Inflammatory macrophage treated with lipopolysaccharide for 1 hour (primary cell): ENCODE measurements at places on chromosomes 12 and 14.

DNA sequence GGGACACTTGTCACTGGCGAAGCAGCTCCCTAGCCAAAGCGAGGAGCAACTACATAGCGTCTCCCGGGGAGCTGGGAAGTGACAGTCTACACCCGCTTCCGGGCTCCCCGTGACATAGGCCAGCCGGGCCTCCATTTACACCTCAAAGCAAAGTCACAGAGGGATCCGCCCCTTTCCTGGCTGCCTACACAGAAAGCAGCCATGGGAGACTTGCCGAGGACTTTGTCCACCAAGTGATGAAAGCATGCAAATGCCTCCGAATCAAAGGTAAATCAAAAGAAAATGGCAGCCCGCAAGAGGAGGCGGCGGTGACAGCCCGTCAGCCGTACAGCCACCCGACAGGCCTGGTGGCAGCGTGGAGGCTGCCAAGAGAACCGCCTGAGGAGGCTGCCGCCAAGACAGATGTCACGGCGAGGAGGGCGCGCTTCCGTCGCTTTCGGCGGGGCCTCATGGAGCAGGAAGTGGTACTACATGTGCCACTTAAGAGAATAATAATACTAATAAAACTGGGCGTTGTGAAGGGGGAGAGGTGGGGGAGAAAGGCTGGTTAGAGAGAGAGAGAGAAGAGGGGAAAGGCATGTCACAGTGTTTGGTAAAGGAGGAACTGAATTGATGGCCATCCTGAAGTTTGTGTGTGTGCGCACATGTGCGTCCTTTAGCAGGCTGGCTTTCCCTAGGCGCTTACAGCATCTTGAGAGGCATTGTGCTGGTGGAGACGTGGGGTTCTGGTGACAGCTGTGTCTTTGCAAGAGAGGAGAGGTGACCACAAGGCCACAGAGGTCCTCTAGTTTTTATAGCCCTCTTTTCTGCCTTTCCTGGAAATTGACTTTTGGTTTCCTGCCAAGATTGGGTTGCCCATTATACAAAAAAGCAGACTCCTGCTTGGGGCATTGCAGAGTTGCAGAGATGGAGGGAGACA is 661.7 kb downstream of the VRK1 start:
- DNase-seq, result no peak

DNA sequence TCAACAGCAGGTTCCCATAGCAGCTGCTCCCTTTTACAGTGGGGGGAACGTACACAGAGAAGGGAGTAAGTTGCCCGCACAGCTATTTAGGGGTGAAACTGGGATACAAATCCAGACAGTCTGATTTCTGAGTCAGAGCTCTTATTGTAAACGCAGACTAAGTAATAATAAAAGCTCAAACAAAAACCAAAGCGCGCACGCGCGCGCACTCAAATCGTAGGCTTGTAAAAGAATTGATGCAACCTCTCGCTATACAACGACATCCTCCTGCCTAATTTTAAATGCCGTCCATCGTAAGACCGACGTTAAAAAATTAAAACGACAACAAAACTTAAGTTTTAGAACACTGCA is 747 bp upstream of the DACT1 start:
- DNase-seq, result peak; percentile 13

DNA sequence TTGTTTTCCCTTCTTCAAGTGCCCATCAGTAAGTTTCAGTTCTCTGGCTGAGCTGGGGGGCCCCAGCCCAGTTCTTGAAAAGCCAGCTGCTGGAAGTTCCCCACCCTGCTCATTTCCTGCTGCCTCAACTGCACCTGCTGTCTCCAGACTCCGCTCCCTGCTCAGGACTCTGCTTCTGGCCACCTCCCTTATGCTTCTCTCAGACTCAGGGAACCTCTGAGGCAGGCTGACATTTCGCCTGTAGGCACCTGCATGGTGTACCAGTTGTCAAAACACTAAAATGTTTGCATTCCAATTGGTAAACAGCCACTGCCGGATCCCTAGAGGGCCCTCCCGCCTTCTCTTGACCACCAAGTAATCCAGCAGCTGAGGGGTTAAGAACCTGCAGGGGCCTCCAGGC is 136.5 kb upstream of the VRK1 start:
- DNase-seq, result no peak

DNA sequence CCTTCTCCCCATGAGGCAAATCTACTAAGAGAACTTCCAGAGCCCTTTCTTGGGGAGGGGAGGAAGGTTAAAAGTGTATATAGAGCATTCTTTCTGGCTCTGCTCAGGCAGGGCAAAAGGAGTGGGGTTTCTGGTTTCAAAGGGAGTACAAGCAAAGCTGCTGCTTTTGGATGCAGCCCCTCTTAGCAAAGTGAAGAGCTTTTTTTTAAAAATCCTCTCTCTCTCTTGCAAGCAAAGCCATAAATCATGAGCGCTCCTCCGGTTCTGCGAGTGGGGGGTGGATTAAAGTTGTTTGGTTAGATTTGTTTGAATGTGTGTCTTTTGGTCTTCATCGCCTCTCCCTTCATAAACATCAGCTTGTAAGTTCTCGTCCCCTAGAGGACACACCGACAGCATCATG is 546.6 kb upstream of the TBX3 start:
- DNase-seq, result no peak

DNA sequence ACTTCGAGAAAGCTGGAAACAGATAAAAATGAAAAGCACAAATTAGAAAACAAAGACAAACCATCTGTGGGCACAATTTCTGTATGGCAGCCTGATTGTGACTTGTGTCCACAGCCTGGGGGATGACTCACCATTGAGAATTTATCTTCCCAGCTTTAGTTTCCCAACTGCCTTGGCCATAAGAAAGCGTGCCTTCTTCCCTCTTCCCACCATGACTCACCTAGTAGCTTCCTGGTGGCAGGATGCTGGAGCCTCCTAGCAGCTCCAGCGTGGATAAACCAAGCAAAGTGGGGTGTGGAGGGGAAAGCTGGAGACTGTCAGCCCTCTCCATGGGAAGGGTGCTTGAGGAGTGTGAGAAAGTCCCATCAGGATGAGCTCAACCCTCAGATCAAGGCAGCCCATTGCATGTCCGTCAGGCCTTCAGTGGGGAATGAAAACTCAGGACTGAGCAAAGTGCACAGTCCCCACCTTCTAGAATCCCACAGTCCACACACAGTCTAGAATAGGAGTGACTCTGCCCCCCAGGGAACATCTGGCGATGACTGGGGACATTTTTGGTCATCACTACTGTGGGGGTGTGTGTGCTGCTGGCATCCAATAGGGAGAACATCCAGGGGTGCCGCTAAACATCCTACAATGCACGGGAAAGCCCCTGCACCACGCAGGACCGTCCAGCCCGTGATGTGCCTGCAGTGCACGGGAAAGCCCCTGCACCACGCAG is 22.4 kb upstream of the SERPINA6 start:
- peak; percentile 81 for DNase-seq

- DNase-seq, result no peak
Measured at GRCh38 chr14:73684627-73685026, 29.6 kb downstream of the PNMA1 start.

GRCh38 chr14:91311284-91311662 is 66.8 kb upstream of the GPR68 start:
- peak; percentile 31 for DNase-seq

DNA sequence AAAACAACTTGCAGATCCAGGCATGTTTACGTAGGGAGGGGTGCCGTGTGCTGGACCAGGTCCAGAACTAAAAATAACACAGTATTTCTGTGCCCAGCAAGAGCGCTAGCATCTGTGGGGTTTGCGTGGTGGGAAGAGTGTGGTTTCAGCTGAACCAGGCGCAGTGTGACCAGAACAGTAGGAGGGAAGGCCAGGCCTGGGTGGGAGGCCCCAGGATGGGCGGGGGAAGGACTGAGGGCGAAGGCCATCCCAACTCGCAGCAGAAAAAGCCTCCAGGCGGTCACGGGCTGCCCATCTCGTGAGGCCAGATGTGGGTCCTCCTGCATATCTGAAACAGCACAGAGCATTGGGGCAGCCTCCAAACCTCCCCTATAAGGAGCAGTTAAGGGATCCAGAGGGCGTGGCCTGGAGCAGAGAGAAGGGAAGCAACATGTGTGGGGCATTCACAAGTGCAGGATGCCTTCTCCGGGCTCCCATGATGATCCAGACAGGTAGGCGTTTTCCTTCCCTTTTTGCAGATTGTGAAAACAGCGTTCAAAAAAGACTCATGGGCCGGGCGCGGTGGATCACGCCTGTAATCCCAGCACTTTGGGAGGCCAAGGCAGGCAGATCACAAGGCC is 17.8 kb upstream of the CD9 start:
- peak; percentile 98 for DNase-seq

- DNase-seq, result no peak
Measured at GRCh38 chr12:3944620-3945019, 71.4 kb upstream of the PARP11 start.

GRCh38 chr12:116434155-116435011 is 124.8 kb upstream of the MAP1LC3B2 start:
- peak; percentile 89 for DNase-seq

- DNase-seq, result no peak
Measured at GRCh38 chr12:69240631-69240995, 1.2 kb downstream of the CPSF6 start.

DNA sequence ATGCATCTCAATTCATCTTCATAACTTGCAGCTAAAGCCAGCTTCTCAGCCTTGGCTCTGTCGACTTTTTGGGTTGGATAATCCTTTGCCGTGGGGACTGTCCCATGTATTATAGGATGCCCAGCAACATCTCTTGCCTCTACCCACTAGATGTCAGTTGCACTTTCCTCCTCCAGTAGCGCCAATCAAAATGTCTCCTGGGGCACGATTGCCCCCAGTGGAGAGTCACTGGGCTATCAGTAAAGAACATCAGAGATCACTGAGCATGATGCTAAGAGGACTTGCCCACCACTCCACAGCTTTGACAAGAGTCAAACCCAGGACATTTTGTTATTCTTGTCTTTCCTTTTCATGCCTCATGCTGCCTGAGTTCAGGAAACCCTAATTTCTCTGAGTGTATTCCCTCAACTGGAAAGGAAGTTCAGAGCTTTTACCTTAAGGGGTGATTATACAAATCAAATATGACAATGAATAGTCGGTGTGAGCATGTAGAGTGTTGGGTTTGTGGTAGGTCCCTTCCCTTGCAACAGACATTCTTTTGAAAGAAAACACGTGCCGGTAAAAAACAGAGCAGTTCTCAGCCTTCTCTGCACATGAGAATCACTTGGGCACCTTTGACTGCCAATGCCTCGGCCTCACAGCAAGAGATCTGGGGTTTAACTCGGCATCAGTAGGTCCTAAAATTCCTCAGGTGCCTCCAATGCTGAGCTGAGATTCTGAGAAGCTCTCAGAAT is 980.6 kb downstream of the VRK1 start:
- no peak for DNase-seq

DNA sequence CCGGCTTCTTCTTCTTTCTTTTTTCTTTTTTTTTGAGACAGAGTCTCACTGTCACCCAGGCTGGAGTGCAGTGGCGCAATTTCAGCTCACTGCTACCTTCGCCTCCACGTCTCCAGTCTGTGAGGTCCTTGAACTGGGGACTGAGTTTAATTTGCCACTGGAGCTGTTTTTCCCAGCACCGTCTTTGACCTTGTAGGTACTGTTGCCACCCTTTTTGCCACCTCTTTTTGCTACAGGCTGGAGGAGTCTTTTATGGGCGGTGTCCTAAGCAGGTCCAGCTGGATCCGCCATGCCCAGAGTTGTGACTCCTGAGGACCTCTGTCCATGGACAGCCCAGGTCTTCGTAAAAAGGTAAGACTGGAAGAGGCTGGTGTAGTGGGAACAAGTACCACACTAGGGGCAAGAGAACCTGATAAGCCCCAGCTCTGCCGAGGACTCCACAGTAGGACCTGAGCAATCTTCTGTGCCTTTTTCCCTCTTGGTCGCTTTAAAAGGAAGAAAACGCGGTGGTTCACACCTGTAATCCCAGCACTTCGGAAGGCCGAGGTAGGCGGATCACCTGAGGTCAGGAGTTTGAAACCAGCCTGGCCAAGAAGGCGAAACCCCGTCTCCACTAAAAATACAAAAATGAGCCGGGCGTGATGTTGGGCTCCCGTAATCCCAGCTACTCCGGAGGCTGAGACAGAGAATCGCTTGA is 946 bp downstream of the RNU4-2 start:
- DNase-seq, result peak; percentile 38

- peak; percentile 51 for DNase-seq
Measured at GRCh38 chr12:27229367-27229766, 14.7 kb upstream of the STK38L start.

GRCh38 chr14:77099425-77100167 is 1.5 kb downstream of the CIPC start:
- peak; percentile 51 for DNase-seq

GRCh38 chr12:127655691-127656090 is 611.3 kb upstream of the TMEM132C start:
- no peak for DNase-seq

GRCh38 chr12:50541139-50541538 is 36.4 kb downstream of the DIP2B start:
- DNase-seq, result no peak

- no peak for DNase-seq
Measured at GRCh38 chr12:27995406-27995805, 22.9 kb upstream of the PTHLH start.

GRCh38 chr12:104276273-104277131 is 27.0 kb upstream of the EID3 start:
- DNase-seq, result no peak

GRCh38 chr12:51472984-51473383 is 48.4 kb downstream of the SLC4A8 start:
- no peak for DNase-seq

- no peak for DNase-seq
Measured at GRCh38 chr12:14874882-14875281, 10.8 kb downstream of the MGP start.

DNA sequence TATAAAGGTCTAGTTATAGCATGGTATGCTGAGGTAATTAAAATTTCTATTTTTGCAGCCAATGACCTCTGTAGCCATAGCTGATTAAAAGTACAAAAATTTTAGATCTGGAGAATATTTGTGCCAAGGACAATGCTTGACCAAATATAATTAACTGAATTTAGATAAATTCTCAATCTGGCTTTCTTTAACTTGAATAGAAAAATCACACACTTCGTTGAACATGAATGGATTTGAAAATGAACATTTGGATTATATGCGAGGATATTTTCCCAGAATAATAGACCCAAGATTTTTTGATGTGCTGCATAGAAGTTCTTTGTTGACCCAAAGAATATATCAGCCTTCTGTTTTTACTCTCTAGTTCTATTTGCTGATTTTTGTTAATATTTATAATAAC is 38.4 kb upstream of the G2E3 start:
- DNase-seq, result no peak

DNA sequence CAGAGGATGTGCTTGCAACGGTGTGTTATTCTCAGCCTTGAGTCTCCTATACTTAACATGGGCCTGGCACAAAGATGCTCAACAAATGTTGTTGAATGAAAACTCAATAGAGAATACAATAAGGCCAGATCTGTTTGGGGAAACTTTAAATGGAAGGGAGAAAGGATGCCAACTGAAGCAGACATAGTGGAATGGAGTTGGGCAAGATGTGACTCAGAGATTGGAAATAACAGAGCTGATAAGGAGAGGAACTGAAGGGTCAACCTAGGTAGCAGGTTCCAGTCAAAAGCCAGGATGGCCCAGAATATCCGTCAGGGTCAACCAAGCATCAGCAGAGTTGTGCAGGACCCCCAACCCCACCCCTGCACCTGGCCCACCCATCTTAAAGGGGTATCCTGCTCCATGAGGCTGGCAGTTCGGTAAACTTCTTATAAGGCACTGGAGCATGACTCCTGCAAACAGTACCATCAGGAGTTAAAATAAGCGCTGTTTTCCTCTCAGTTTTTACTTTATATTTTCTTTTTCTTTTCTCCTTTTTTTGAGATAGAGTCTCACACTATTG is 1.1 kb upstream of the BCDIN3D start:
- peak; percentile 23 for DNase-seq
